ENCODE measurements at places on chromosomes 1 and 21.

GRCh38 chr1:31717341-31717740 is 13.5 kb upstream of the COL16A1 start:
- no peak for DNase-seq

- no peak for DNase-seq
These were observed 7.9 kb upstream of the ERICH3 start for GRCh38 chr1:74681449-74681848.

DNA sequence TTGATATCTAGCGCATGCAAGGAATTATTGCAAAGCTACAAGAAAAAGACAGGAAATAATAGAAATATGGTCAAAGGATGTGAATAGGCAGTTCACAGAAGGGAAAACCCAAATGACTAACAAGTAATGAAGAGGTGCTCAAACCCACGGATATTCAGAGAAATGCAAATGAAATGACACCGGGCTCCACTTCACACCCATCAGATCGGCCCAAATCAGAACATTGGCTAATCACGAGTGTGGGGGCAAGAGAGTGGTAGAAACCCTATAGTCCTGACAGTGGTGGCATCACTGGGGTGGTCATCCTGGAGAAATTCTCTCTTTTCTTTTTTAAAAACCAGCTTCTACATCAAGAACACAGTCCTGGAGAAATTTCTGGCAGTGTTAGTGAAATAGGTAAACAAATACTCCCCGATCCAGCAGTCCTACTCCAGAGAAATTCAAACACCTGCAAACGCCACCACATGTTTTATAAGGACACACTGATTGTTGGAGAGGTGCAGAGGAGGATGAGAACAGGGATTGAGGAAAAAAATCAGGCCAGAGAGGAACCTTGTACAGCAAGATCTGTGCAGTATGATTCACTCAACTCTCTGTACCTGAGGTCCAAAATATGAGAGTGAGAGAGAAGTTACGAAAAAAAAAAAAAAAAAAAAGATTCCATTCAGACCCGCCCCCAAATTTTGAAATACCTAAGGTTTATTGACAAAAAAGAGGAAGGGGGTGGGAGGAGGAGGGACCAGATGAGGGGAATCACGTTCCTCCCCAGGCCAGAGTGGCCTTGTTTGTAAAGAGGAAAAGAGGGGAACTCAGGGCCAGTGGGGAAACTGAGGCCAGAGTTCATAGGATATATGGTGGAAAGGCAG is 9.2 kb upstream of the TNFRSF1B start:
- no peak for DNase-seq

- DNase-seq, result peak; percentile 59
These were observed 25.9 kb upstream of the DNAJC11 start for GRCh38 chr1:6727535-6727934.

DNA sequence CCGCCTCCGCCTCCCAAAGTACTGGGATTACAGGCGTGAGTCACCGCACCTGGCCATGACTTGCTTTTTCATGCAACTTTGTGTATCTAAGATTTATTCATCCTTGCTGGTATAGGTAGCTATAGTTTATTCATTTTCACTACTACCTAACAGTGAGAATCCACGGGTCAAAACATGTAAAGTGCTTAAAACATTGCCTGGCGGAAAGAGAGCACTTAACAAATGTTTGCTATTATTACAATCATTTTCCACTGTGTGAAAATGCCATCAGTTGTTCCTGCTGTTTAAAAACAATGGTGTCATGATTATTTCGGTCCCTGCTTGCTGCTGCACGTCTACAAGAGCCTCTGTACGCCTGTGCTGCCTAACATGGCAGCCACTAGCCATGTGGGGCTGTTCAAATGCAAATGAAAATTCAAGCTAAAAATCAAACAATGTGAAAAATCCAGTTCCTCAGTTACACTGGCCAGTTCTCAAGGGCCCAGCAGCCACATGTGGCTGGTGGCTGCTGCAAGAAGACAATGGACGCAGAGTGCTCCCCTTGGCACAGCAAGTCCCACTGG is 65.1 kb downstream of the CLSTN1 start:
- no peak for DNase-seq

DNA sequence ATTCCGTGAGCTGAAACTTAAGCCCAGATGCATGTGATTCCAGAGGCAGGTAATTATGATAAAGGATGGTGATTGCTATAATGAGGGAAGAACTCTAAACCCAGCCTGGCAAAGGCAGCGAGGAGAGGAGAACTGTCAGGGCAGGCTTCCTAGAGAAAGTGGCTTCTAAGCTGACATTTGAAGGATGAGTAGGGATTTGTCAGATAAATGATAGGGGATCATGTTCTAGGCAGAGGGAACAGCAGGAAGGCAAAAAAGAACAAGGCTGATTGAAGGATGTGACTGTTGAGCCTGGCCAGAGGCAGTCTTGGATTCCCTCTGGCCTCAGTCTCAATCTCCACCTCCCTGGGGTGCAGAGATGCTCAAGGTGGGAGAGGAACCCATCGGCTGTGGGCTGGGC is 146.4 kb upstream of the POU3F1 start:
- no peak for DNase-seq

DNA sequence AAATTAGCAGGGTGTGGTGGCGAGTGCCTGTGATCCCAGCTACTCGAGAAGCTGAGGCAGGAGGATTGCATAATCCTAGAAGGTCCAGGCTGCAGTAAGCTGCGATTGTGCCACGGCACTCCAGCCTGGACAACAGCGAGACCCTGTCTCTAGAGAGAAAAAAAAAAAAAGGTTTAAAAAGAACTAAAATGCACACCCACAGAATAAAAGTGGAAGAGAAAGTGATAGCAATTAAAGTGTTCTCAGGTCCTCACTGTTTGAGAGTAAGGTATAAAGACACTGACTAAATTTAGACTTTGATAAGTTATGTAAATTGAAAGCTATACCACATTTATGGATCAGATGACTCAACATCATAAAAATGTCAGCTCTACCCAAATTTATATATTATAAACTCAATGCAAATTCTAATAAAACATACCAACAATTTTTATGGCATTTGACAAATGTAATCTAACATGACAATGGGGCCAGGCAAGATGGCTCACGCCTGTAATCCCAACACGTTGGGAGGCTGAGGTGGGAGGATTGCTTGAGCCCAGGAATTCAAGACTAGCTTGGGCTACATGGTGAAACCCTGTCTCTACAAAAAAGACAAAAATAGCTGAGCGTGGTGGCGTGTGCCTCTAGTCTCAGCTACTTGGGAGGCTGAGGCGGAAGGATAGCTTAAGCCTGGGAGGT is 11.8 kb downstream of the ZBTB17 start:
- DNase-seq, result no peak

DNA sequence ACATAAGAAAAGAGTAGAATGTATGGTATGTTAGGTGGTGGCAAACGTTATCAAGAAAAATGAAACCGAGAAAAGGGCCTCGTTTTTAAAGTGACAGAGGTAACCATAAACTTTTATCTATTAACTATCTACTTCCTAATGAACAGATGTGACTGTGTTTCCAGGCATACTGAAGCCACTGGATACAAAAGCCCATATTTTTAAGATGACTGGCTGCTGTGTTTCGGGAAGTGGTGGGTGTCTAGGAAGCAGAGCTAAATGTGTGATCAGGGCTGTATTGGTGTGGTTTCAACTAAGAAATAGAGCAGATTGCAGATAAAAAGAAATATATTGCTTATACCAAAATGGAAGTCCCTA is 71.8 kb downstream of the CHRM3 start:
- no peak for DNase-seq

DNA sequence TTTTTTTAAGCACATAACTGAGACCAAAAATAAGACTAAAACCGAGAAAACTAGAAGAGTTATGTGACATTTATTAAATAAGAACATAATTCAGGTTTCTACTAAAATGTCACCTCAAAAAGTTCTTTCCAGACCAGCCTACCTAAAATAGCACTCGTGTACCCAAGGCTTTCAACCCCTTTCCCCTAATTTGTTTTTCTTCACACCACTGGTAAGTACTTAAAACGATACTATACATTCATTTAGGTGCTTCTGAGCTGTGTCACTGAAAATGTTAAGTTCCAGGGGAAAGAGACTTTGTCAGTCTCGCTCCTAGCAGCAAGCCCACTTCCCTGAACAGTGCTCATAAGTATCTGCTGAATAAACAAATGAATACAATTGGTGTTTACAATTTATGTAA is 6.8 kb downstream of the RRAGC start:
- no peak for DNase-seq

DNA sequence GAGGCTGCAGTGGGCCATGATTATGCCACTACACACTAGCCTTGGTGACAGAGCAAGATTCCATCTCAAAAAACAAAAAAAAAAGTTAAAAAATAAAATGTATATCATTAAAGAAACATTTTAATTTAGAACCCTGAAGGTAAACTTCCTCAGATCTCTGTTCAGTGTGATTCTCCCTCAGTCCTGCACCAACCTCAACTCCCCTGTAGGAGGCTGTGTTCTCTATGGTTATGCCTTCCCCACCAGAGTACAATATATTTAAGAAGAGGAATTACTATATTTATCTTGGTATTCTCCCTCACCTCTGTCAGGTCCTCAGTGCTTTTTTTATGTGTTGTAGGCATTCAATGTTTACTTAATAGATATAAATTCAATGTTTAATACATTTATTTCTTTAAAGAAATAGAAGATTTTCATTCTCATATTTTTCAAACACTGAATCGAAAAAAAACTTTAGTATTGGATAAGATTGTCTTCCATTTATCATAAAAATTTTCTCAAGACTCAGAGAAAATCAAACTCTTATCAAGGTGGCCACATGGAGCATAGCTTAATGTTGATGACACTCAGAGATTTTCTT is 4.8 kb upstream of the LRRC8B start:
- peak; percentile 46 for DNase-seq

- peak; percentile 84 for DNase-seq
These were observed 54.7 kb downstream of the MEF2D start for GRCh38 chr1:156445789-156446263.

- peak; percentile 50 for DNase-seq
These were observed 5.1 kb upstream of the SPATC1L start for GRCh38 chr21:46189213-46189958.

DNA sequence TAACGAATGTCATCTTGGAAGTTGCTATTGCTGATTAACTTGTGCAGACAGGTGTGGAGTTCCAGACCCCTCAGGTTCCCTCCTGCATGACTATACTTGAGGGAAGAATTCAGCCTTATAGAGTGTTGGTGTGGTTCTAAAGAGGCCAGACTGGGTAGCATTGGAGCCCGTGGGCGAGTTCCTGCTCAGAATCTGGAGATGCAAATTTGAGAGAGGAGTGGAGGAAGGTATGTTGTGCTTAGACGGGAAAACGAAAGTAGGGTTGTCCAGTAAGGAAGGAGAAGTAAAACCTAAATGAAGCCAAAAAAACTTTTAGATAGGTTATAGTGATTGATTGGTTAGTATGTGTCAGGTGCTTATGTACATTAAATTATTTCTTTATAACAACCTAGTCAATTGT is 79.2 kb downstream of the ZNF326 start:
- DNase-seq, result no peak

DNA sequence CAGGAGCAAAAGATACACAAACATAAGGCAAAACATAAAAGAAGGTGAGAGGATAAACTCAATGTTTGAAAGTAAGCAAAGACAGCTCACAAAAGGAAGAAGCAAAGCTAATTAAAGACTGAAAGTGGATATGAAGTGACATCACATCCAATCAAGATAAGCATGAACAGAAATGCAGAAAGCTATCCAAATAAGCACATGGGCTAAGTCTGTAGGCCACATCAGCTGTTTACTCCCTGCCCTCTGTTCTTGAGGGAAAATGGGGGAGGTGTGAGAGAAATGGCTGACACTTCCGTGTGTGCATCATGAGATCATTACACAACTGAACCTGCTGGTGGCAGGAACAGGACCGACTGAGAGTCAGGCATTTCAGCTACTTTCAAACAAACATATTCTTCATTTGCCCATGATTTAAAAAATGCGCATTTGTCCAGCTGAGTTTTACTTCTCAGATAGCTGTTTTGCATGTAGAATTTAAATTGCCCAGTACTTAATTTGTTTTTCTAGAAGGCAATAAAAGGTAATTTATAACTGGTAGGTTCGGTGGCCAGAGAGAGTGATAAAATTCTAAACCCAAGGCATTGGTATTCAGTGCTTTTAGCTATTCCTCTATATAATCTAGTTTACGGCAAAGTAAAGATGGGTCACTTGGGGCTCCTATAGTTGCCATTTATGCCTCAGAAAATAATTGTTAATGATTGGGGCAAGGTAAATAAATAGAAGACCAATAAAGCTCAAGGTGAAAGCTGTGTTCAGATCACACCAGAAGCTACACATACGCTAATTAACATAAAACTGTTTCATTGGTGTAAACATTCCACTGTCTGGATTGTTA is 27.2 kb upstream of the MAN1A2 start:
- DNase-seq, result peak; percentile 43

GRCh38 chr21:45163413-45164123 is 89.2 kb downstream of the ADARB1 start:
- DNase-seq, result no peak

GRCh38 chr1:209431813-209432442 is 151.6 kb upstream of the CAMK1G start:
- DNase-seq, result no peak

DNA sequence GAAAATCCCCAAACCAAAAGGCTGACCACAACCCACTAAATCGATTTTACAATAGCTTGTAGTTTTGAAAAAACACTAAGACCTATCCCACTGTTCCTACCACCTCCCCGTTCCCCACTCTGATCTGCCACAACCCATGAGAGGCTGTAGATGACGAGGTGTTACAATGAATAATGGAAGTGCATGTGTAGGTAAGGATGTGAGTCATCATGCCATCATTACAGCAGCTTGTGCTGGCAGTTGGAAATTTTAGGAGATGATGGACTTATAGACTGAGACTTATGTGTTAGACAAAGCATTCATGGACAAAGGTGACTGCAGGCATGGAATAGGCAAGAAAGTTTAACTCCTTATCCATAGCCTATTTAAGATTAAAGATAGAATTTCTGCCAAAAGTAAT is 184.7 kb upstream of the CACYBP start:
- peak; percentile 10 for DNase-seq

GRCh38 chr1:9629445-9630201 is 21.9 kb upstream of the PIK3CD start:
- no peak for DNase-seq

DNA sequence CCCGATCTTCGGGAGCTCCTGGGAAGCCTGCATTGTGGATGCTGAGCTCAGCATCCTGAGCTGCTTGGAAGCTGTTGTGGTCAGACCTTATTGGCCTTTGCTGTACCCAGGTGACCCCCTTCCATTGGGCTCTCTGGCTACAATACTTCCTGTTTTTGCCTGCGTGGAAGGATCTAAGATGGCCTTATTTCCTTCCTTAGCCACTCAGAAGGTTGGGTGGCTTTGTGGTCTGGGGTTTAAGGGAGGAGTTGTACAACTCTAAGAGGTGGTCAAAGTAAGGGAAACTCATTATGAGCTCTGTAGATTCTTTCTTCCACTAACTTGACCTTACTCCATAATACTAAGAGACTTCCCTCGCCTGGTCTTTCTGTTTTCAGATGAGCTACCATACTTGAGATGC is 17.7 kb downstream of the PFKFB2 start:
- DNase-seq, result no peak

DNA sequence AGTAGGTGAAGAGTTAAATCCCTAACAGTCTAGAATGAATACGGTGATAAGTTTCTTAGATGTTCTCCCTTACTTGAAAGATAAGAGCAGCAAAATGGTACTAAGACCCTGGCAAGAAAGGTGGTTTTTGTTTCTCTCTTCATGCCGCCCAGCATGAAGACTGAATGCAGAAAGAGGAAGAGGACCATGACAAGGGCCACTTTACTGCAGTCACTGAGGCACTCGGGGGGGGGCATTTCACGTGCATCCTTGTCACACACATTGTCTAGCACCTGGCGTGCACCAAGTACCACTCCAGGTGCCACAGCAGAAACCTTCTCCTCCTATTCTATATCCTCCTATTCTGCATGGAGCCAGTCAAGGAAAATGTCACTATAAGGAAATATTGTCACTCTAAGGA is 222.0 kb downstream of the TOMM20 start:
- DNase-seq, result no peak
